ENCODE measurements at places on chromosomes 5 and 9. TPM values are rescaled to one million over a fixed set of nuclear protein-coding genes. Genes with fewer than 3 reads are reported as not detected.

CDHR2 gene
- total RNA-seq, result 0.12 TPM

CCIN gene
- total RNA-seq, result not detected

TBCA gene
- 270 TPM for total RNA-seq

MAPKAP1 gene
- total RNA-seq, result 76.4 TPM

ZFP37 gene
- 2.5 TPM for total RNA-seq

CDC20B gene
- total RNA-seq, result 0.07 TPM

All from A549 treated with Hydrocortisone at 1 μM for 4 hours (cell line).